ENCODE measurements at places on chromosomes 2 and 18.
A peak's percentile ranks its signal among the peaks of the same experiment; 100 is the strongest.

- DNase-seq = no peak
Measured at GRCh38 chr18:23155537-23155936, 20.3 kb downstream of the CABLES1 start.

GRCh38 chr18:59833785-59834184 lies 66.0 kb upstream of the PMAIP1 start:
- DNase-seq = no peak

DNA sequence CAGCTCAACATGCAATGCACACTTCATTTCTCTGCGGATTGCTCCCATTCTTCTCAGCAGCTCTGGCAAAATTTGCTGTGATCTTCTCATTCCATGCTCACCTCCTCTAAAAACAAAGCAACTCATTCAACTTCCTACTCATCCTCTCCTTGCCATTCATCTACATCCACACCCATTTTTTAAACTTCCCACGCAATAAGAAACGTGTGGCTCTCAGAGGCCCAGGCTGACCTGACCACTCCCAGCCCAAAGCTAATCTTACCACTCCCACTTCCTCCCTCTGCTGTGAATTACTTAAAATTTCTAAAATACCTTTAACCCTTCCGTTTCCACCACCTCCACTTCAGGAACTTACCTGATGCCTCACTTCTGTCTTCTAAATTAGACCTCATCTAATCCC lies 15.2 kb downstream of the ABCB11 start:
- no peak for DNase-seq

DNA sequence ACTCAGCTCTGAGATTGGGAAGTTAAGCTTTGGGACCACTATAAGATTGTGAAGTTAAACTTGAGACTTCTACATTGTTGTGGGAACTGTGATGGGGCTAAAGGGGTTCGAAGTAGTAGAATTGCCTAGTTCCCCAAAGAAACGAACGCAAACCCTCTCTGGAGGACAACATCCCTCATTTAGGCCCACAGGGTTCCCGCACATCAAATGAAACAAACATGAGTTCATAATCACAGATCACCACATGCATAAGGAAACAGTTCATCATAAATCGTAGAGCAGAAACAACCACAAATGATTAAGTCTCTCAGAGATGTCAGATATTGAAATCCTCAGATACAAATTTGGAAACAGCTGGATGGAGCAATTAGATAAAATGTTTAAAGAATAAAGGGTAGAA lies 55.9 kb upstream of the HPCAL1 start:
- DNase-seq = no peak

DNA sequence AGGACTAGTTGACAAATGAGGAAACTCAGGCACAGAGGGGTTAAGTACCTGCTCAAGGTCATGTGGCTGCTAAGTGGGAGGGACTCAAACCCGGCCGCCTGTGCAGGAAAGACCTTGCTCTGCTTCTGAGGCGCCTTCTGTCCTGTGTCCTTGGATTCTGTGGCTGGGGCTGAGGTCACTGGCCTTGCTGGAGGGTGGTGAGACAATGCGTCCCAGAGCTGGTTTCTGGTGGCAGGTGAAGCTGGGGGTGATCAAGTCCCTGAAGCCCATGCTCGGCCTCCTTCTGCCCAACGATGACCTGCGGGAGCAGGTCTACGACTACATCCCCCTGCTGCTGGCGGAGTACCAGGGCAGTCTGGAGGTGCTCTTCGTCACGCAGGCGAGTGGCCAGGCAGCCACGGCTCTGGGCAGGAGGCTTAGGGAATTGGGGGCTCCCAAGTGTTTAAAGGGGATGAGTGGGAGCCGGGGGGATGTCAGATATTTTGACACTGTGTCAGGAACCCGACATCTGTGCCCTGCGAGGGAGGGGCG lies 16.1 kb downstream of the MROH2A start:
- DNase-seq = no peak

DNA sequence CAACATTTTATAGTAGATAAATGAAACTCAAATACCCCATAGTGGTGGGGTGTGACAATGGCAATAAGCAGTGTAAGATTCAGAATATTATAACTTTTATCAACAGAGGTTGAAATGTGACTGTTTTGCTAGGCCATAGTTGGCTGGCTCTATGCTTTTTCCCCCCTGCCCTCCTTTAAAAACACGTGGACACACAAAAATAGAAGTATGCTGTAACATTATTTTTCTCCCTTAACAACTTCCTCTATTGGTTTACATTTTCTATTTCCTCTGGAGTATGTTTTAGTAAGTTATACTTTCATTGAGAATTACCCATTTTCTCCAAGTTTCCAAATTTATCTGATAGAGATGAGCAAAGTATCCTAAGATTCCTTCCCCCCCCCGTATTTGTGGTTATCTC lies 31.1 kb downstream of the NDUFAF7 start:
- no peak for DNase-seq

DNA sequence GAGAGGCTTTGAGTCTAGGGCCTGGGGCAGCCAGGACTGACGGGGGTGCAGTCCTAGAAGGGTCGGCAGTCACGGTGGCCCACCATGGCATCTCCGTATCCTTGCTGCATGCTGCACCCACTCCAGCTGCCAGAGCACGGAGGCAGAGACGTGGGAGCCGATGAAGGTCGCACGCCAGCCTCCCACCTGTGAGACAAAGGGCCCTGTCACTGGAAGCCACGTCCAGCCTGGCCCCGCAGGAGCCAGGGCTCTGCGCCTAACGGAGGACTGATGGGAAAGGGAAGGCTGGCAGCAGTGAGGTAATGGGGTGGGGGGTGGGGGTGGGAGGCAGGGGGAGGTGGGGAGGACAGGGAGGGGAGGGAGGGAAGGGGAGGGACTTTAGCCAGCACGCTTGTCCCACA lies 21.9 kb downstream of the ITM2C start:
- no peak for DNase-seq

- no peak for DNase-seq
Measured at GRCh38 chr2:239514754-239515530, 114.1 kb upstream of the HDAC4 start.

DNA sequence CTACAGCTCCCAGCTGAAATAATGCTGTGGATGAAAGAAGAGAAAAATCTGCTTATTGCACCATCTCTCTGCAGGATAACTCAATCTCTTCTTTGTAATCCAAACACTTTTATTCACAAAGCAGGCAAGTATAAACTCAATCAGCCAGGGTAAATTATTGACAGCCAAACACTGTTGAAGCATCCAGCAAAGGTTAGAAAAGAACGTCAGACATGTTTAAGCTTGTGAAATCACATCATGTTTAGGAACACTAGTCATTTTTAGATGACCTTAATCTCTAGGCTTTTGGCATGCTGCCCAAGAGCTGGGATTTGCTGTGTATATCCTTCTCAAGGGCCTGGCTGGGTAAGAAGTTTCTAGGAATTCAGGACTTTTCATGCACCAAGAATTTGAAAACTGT lies 1148.1 kb upstream of the FANCL start:
- peak; percentile 46 for DNase-seq

GRCh38 chr2:10688921-10689807 lies 611 bp downstream of the NOL10 start:
- DNase-seq = no peak

GRCh38 chr18:35227254-35227653 lies 13.6 kb upstream of the ZNF397 start:
- DNase-seq = no peak

GRCh38 chr2:101623031-101623521 lies 74.4 kb upstream of the MAP4K4 start:
- no peak for DNase-seq

- no peak for DNase-seq
Measured at GRCh38 chr2:227480528-227480927, 8.6 kb downstream of the AGFG1 start.

DNA sequence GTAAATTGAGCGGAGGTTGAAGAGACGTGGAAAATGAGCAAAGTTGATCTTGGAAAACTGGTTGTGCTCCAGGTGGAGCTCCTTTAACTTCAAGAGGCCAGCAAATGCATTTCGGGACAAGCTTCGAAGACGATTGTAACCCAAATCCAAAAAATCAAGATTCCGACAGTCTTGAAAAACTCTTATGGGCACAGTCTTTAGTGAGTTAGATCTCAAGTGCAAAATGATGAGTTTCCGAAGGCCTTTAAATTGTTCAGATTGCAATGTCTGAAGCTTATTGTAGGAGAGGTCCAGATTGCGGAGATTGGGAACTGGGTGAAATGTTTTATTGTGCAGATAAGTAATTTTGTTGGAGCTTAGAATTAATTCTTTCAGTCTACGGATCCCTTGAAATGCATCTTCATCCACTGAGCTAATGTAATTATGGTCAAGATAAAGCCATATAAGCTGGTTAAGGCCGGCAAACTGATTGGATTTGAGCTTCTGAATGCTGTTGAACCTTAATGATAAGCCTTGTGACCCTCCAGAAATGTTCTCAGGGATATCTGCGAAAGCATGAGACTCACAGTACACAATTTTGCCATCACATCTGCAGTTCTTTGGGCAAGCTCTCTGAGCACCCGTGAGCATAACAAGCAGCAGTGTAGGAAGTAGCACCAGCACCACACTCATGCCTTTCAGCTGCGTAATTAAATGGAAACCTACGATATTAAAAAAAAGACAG lies 2.9 kb downstream of the LRRTM4 start:
- no peak for DNase-seq

GRCh38 chr2:38539086-38539485 lies 63.6 kb downstream of the HNRNPLL start:
- DNase-seq = no peak

GRCh38 chr2:165624470-165624800 lies 154.9 kb downstream of the CSRNP3 start:
- DNase-seq = no peak

DNA sequence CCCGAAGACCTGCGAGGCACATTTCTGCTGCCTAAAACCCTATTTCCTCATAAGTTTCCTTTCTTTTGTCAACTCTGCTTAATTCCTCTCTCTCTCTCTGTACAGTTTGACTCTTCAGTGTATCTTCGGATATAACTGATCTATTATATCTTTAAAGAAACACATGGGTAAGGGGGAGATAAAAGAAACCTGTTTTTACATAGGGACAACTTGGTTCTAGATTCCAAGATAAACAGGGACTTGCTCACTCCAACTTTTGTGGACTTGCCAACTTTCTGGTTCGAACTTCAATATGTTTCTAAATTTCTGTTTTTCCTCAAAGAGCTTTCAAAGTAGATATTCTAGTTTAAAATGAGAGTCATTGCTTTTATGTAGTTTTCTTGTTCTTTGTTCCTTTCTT lies 182.7 kb upstream of the EPC2 start:
- no peak for DNase-seq

DNA sequence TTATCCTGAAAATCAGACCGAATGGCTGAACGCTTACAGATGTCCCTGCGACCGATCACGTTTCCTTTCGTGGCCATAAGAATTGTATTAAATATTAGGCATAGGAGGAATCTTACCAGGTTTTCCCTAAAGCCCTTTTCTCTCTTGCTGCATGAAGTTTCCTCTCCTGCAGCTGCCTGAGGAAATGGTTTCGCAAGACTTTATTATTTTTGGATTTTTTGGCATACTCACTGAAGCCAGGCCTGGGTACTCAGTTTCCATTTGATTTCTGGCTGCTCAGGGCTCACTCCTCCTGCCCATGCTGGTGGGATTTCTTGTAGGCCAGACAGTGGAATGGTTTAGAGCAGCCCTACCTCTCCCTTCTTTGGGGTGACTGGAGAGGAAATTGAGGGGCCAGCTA lies 114.0 kb downstream of the KLHL29 start:
- DNase-seq = no peak
